ENCODE measurements at places on chromosomes 5 and 9.

- DNase-seq = no peak
Measured at GRCh38 chr5:69271376-69271775, 36.7 kb downstream of the CDK7 start.

DNA sequence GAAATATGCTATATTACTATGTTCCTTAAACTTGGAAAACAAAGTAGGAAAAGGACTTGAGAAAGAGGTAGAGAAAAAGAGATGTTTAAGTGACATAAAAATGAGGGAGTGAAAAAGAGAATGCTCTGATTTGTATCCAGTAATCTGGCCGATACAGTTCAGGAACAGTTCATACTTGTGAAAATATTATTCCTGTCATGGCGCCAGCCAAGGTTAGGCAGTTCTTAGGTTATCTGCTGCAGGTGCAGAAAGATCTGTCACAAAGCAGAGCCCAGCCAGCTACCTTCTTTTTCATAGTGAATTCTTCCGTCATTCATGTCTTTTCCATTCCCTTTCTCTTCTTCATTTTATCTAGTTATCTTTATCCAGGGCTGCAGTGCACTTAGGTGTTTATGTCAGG lies 256.3 kb downstream of the ADAMTSL1 start:
- DNase-seq = no peak

- no peak for DNase-seq
Measured at GRCh38 chr9:69292078-69292477, 32.9 kb upstream of the ENTREP1 start.

DNA sequence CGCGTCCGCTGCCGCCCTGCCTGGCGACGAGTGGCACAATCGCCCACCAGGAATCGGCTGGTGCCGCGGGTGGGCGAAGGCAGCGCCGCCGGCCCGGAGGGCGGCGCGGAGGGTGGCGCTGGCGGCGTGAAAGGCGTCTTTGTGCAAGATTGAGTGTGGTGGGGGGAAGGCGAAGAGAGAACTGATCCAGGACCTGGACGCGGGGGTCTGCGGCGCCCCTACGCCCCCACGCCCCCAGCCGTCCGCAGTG lies 4.6 kb upstream of the RGMB start:
- DNase-seq = no peak

DNA sequence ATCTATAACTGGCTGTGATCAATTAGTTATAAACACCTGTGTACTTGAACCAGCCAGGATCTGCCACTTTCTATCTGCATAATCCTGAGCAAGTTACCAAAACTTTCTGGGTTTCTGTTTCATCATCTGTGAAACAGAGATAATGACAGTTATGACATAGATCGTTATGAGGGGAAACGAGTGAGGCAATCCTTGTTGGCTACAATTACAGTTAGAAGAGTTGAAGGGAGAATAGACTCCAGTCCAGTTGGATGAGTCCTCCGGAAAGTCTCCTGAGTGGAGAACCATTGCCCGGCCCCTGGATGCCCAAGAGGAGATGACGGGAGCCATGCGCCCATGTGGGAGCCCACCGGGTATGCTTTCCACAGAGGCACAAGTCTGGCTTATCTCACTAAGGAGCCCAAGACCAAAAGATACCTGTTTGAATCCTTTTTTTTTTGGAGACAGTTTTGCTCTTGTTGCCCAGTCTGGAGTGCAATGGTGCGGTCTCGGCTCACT lies 4.5 kb downstream of the PDE6A start:
- DNase-seq = no peak

- DNase-seq = peak; percentile 83
Measured at GRCh38 chr5:78647838-78648358, 674 bp downstream of the LHFPL2 start.

- no peak for DNase-seq
Measured at GRCh38 chr5:111404270-111404769, 108.0 kb downstream of the STARD4 start.

DNA sequence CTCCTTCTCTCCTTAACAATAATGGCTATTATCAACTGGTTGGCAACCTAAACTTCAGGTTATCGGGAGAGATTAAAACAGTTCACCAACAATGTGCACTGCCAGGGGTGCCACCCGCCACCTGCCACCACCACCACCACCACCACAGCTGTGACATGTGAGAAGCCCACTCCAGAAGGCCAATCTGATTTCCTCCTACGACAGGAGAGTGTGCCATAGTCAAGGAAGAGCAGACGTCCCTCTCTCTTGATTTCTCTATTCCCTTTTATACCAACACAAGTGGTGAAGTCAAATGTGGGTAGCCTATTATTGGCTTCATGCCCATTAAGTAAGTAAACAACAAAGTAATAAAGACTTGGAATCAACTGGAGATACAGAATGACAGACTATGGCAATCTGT lies 22.4 kb downstream of the GNAQ start:
- no peak for DNase-seq

DNA sequence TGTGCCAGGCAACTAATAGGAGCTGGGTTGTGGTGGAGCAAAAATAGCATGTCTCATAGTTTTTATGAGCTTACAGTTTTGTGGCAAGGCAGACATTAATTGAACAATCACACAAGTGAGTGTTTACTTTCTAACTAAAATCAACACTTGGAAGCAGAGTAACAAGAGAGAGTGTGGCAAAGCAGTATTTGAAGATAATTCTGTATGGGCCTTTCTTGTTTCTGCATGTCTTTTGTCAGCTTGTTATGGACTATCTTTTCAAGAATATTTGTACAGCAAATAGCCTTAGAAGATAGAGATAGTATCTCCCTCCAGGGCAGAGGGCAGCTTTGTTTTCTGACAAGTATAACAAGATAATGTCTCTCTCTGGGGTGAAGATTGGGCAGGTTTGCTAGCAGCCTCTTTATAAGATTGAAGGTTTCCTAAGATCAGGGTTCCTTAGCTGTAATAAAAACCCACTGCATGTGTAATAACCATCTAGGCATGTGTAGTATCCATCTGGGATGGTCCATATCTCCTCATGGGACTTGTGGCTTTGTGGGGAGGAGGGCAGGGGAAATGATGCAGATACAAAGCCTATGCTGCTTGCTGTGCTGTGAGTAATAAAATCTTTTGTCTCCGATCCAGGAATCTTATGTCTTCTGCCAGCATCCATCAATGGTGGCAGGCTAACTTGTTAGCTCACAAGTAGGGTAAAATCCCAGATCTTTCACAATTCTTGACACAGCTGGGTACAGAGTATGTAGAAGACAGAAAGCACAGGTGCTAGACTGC lies 479.9 kb downstream of the KDM4C start:
- DNase-seq = no peak

Measured in left forelimb (tissue), 1 donor.